Kidney epithelial cell (primary cell): ENCODE measurements at places on chromosomes 2 and 18. TPM values are rescaled to one million over a fixed set of nuclear protein-coding genes. Genes with fewer than 3 reads are reported as not detected.

The SCG2 gene
- 0.08 TPM in 1 of 2 replicates, not detected in the other for total RNA-seq

GRCh38 chr2:37090019-37090477 lies 5.7 kb downstream of the GPATCH11 start:
- no peak for DNase-seq

GRCh38 chr2:187951470-187952218 lies 340.0 kb upstream of the GULP1 start:
- no peak for DNase-seq

DNA sequence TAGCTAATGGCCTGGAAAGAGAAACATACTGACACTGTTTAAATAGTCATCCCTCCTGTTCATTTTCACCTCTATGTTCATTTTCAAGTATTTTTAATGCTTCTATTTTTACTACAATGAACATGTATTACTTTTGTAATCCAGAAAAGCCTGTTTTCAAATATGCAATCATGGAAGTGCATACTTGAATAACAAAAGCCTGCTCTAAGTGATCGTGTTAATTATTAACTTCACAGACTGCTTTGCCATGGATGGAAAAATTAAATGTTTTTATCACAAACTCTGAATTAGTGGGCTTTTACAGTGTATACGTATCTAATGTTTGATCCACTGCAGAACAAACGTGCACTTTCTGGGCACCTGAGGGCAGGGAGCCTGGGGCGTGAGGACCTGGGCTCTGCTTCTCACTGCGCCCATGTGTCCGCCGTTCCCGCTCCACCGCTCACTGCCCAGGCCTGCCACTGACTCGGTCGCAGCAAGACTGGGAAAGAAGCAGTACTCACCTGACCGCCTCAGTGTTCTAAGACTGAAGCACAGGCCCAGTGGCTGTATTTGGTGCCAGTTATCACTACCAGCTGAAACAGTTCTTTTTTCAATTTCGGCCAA lies 80.6 kb downstream of the UXS1 start:
- DNase-seq: no peak

- no peak for DNase-seq
Measured at GRCh38 chr18:56662063-56662408, 10.9 kb downstream of the WDR7 start.

DNA sequence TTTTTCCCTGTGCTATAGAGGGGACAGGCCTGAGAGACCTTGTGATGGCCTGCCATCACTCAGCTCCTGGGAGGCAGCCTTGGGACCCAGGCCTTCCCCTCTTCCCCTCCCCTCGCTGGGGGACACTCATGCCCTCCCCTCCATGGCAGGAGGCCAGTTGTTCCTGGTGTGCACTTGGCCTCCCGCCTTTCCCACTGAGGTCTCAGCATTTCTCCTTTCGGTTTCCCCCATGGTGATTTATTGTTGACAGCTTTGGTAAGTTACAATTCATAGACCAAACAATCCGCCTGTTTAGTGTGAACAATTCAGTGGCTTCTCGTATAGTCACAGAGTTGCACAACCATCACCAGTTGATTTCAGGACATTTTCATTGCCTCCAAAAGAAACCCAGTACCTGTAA lies 10.2 kb upstream of the CNDP1 start:
- no peak for DNase-seq

GRCh38 chr2:149768320-149768799 lies 180.8 kb upstream of the MMADHC start:
- DNase-seq: no peak

- no peak for DNase-seq
Measured at GRCh38 chr2:10610213-10610910, 79.4 kb downstream of the NOL10 start.
